Activated CD4-positive, CD25-positive, alpha-beta regulatory T cell (primary cell): ENCODE measurements at places on chromosomes 6 and 20.

- DNase-seq: no peak
Measured at GRCh38 chr6:7615611-7616383, 25.8 kb downstream of the SNRNP48 start.

- no peak for DNase-seq
Measured at GRCh38 chr20:58043236-58044140, 185.0 kb downstream of the ANKRD60 start.

- DNase-seq: no peak
Measured at GRCh38 chr20:17972121-17972520, 3.3 kb downstream of the MGME1 start.

DNA sequence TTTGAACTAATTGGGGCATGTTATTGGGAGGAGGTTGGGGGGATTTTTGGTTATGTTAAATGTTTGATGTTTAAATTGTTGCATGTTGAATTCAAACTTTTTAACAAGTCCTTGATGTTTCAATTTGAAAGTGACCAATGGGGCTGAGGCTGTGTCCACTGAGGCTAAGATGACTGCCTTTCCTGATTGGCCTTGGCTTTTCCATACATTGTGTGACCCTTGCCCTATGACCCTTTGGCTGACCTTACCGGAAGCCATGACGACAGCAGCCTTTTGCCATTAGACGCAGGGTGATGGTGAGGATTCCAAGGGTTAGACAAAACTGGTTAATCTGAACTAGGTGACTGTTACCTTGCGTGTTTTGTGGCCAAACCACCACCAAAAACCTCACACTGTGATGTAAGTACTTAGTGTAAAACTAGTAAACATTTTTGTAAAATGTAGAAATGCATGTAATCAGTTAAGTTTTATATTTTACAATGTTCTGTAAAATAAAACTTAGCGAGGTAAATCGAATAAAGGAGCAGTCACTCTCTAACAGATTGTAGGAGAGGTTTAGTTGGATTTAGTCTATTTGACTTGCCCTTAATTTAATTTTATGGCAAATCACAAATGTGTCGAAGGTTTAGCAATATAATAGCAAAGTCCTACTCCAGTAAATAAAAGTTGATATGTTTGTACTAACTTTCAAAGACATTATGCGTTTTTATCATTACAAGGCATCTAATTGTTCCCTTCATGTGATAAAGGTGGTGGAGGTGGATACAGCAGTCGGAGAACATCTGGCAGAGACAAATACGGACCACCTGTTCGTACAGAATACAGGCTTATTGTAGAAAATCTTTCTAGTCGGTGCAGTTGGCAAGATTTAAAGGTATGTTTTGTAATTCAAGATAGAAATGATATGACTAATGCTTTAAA is 1.6 kb downstream of the SRSF6 start:
- no peak for DNase-seq

DNA sequence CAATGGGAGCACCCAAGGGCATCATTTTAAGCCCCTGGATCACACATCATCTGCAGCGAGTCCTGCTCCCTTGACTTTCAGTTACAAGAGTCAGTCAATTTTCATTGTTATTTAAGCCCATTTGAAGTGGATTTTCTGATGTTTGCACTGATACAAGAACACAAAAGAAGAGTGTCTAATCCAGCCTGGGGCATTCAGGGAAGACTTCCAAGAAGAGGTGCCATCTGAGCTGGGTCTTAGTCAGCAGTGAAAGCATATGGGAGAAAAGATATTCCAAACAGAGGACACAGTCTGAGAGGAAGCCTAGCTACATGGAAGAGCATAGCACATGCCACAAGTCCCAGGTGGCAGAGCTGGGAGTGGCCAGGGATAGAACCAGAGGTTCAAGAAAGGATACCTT is 10.4 kb upstream of the FOXP4 start:
- DNase-seq: no peak

- DNase-seq: no peak
Measured at GRCh38 chr20:25033924-25034300, 24.0 kb downstream of the ACSS1 start.

DNA sequence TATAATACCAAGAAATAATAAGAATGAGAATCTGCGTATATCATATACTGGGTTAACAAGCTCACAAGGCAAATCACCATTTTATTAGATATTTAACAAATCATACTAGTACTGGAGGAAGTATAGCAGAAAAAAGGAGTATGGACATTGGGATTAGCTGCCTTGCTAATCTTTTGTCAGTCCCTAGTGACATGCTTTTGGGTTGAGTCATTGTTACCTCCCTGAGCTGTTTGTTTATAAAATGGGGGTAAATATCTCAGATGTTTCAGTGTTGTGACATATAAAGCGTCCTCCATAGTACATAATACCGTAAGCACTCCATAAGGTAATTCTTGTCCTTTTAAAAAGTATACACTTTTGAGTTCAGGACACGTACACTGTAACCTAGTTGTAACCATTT is 107.0 kb downstream of the ESR1 start:
- DNase-seq: no peak

GRCh38 chr20:3483784-3484183 is 13.0 kb downstream of the ATRN start:
- DNase-seq: no peak
